ENCODE measurements at places on chromosomes 11 and 22.

DNA sequence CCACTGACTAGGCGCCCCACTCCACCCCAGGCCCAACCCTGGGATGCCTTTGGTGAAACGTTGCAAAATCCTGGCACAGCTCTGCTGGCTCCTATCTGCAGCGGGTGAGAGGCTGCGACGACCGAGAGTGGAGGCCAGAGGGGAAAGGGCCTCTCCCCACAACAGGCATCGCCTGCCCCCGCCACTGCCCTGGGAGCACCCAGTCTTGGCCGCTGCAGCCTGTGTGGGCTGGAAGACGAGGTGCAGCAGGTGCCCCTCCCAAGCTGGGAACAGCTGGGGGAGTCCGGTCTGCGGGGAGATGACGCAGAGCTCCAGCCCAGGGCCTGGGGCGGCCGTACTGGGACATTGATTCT is 4.2 kb upstream of the PIM3 start:
- no peak for DNase-seq

- no peak for DNase-seq
Measured at GRCh38 chr22:49202226-49202625, 625.4 kb downstream of the BRD1 start.

GRCh38 chr22:44885806-44886360 is 123.9 kb downstream of the PHF21B start:
- no peak for DNase-seq

GRCh38 chr22:21451545-21452520 is 15.4 kb upstream of the TMEM191C start:
- no peak for DNase-seq

- no peak for DNase-seq
Measured at GRCh38 chr22:31343235-31344191, 2.6 kb downstream of the PATZ1 start.

All from stimulated activated CD8-positive, alpha-beta memory T cell treated with anti-CD3 and anti-CD28 coated beads, Interleukin-15, amount 100 ng/mL, for 4 hours (primary cell).